ENCODE measurements at places on chromosomes 12 and 14.

DNA sequence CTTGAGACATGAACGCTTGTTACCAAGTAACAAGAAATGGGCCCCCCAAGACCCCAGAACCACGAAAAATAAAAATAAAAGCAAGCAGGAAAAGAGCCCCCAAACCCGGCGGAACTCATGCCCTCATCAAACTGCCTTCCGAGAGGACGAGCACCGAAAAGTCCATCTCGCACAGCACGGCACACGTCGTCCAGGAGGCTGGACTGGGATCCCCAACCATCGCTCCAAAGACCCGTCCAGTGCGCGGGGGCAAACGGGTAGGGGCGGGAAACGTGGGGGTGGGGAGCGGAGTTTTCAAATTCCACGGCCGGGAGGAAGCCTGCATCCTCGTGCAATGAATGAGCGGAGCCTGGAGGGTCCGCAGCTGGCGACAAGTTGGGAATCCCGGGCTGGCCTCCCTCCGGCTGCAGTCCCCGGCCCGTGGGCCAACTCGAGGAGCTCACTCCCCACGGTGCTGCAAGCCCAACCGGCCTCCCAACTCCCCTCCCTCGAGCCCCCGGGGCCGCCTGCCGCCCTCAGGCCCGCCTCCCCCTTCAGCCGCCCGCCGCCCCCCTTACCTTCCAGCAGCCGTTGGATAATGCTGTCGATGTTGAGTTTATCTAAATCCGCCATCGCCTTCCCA, 484 bp downstream of the PPP1CC start:
- DNase-seq, result peak; percentile 32
- peaks cover 14% of the 10 kb centered on the region for H3K36me3 ChIP-seq
- H3K4me3 ChIP-seq, result peak overlapping the region; percentile 99
- peaks cover 43% of the 10 kb centered on the region for H3K4me1 ChIP-seq

DNA sequence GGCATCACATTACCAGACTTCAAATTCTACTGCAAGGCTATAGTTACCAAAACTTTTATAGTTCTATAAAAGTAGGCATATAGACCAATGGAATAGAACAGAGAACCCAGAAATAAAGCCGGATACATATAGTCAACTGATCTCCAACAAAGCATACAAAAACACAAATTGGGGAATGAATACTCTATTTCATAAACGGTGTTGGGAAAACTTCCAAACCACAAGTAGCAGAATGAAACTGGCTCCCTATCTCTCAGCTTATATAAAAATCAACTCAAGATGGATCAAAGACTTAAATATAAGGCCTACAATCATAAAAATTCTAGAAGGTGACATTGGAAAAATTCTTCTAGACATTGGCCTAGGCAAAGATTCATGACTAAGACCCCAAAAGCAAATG, 187.9 kb upstream of the PLXNC1 start:
- H3K4me3 ChIP-seq, result no peak overlapping the region
- H3K27me3 ChIP-seq, result no peaks in the 10 kb centered on the region
- no peaks in the 10 kb centered on the region for H3K36me3 ChIP-seq
- no peak overlapping the region for H3K27ac ChIP-seq
- DNase-seq, result no peak

- peaks cover 5% of the 10 kb centered on the region for H3K27me3 ChIP-seq
- peaks cover 45% of the 10 kb centered on the region for H3K4me1 ChIP-seq
- 0 out of 2 replicates have a peak, but pooled peaks cover 3% of the 10 kb centered on the region for H3K36me3 ChIP-seq
- no peak overlapping the region for H3K4me3 ChIP-seq
- no peak for DNase-seq
- no peak overlapping the region for H3K27ac ChIP-seq
Observed at GRCh38 chr14:68361231-68361630, 431.6 kb downstream of the ZFP36L1 start.

DNA sequence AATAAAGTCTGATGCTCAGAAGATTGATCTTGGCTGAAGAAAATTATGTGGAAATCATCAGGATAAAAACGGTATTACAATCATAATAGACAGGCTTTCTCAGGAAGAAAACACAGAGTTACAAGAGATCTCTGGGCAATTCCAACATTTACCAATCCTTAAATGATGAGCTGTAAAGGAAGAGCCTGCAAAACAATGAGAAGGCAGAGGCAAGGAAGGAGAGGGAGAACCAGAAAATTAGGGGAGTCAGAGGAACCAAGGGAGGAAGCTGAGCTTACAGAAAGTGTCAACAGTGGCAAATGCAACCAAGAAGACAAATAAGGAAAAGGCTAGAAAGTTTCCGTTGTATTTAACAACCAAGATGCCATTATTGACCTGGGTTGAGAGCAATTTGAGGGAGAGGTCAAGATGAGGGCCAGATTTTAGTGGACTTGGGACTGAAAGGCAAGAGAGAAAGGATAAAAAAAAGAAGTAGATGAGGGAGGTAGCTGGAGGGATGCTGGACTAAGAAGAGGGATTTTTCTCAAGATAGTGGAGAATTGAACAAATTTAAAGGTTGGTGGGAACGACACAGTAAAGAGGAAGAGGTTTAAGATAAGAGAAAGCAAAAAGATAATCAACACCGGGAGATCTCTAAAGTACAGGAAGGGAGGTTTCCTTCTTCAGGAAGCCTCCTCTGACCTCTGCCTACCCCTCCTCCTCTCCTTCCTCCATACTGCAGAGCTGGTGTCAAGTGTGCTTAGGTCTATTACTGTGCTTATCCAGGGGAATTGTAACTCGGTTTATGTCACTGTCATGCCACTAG, 116.9 kb downstream of the DUSP6 start:
- peaks cover 18% of the 10 kb centered on the region for H3K4me1 ChIP-seq
- H3K27me3 ChIP-seq, result no peaks in the 10 kb centered on the region
- DNase-seq, result no peak
- no peak overlapping the region for H3K27ac ChIP-seq
- H3K4me3 ChIP-seq, result no peak overlapping the region
- H3K36me3 ChIP-seq, result no peaks in the 10 kb centered on the region

DNA sequence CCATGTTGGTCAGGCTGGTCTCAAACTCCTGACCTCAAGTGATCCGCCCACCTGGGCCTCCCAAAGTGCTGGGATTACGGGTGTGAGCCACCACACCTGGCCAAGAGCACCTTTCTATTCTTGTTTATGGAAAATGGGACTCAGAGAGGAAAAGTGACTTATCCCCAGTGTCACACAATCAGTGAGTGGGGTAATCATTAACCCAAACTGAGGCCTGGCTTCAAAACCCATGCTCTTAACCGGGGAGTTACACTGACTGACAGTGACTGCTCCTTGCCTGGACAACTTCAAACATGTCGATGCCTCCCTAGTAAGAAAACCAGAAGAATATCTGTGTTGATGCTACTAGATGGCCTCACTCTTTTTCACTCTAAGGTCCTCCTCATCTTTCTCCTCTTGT, 7.3 kb downstream of the CLEC7A start:
- H3K36me3 ChIP-seq, result no peaks in the 10 kb centered on the region
- no peak overlapping the region for H3K27ac ChIP-seq
- no peak overlapping the region for H3K4me3 ChIP-seq
- H3K27me3 ChIP-seq, result no peaks in the 10 kb centered on the region
- no peak for DNase-seq

GRCh38 chr12:57755454-57756372, 810 bp downstream of the MARCHF9 start:
- H3K36me3 ChIP-seq, result peaks cover 9% of the 10 kb centered on the region
- no peak overlapping the region for H3K27ac ChIP-seq
- H3K4me3 ChIP-seq, result peak overlapping the region; percentile 72
- DNase-seq, result no peak
- H3K27me3 ChIP-seq, result peaks cover 74% of the 10 kb centered on the region
- peaks cover 44% of the 10 kb centered on the region for H3K4me1 ChIP-seq

- peaks cover 10% of the 10 kb centered on the region for H3K4me1 ChIP-seq
- no peak overlapping the region for H3K4me3 ChIP-seq
- no peak overlapping the region for H3K27ac ChIP-seq
- no peak for DNase-seq
- H3K36me3 ChIP-seq, result no peaks in the 10 kb centered on the region
Observed at GRCh38 chr14:91901449-91902226, 34.3 kb upstream of the TC2N start.

GRCh38 chr14:56154321-56154720, 36.1 kb downstream of the PELI2 start:
- peak overlapping the region; percentile 50 for H3K27ac ChIP-seq
- peaks cover 15% of the 10 kb centered on the region for H3K4me1 ChIP-seq
- no peaks in the 10 kb centered on the region for H3K27me3 ChIP-seq
- no peak overlapping the region for H3K4me3 ChIP-seq
- no peaks in the 10 kb centered on the region for H3K36me3 ChIP-seq

- H3K36me3 ChIP-seq, result peaks cover 3% of the 10 kb centered on the region
- H3K27ac ChIP-seq, result peak overlapping the region; percentile 24
- no peak overlapping the region for H3K4me3 ChIP-seq
Observed at GRCh38 chr14:23047034-23047634, 5.1 kb downstream of the PSMB11 start.

DNA sequence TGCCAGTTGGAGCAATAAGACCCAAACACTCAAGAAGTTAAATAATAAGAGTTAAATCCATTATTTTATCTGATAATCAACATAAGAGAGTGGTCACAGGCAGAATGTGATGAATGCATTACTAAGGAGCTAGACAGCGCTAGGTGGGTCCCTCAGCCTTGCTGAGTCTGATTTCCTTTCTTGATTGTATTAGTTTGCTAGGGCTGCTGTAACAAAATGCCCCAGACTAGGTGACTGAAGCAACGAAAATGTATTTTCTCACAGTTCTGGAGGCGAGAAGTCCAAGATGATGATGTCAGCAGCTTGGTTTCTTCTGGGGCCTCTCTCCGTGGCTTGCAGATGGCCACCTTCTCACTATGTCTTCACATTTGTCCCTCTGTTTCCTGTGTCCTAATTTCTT, 8.2 kb upstream of the CCDC177 start:
- no peak overlapping the region for H3K4me3 ChIP-seq
- H3K36me3 ChIP-seq, result no peaks in the 10 kb centered on the region
- peaks cover 16% of the 10 kb centered on the region for H3K4me1 ChIP-seq
- no peak overlapping the region for H3K27ac ChIP-seq

DNA sequence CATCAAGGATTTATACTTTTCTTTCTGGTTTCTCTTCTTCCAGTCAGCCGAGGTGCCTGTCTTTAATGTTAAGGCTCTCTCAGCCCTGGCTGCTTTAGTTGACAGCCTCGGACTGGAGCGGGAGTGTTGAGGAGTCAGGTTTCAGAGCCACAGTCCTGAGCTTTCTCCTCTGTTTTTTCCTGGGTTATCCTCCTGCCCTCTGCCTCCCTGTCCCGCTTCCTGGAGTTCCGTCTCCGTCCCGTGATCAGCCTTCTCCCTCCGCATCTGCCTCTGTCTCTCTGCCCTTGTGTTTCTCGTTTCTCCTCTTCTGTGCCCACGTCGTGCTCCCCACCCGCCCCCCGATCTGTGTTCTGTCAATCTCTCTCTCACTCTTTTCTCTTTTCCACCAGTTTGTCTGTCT, 33.0 kb downstream of the IQSEC3 start:
- no peak for DNase-seq
- H3K27ac ChIP-seq, result no peak overlapping the region
- H3K4me3 ChIP-seq, result peak overlapping the region; percentile 47
- H3K36me3 ChIP-seq, result no peaks in the 10 kb centered on the region
- peaks cover 10% of the 10 kb centered on the region for H3K27me3 ChIP-seq
- peaks cover 43% of the 10 kb centered on the region for H3K4me1 ChIP-seq

DNA sequence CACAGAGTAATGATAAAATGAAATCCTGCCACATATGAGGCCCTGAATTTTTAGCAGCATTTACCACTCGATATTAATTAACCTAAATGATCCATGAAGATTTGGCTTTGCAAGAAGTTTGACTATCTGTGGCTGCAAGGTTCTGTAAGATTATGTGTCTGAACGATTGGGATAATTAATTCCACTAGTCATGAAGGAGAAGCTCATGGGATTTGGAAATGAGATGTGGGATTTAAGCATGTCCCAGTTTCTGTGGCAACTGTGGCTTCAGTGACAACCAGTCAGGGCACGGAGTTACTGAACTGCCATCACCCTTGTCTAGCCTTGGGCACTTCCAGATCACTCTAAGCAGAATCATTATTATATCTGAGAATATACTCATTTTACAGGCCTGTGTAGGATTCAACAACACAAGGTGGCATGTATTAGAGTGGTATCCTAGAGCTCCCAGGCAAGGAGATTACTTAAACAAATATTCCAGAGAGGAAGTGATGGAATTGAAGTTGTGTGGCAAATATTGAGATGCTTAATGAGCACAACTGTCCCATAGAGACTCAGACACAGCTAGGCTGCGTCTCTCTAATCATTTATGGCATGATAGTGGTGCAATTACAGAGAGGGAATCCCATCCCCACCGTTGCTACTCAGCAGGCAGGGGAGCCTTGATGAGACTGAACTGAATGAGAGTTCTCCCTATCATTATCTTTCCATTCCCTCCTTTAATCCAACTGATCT, 205.0 kb upstream of the KRR1 start:
- H3K36me3 ChIP-seq, result no peaks in the 10 kb centered on the region
- H3K4me3 ChIP-seq, result no peak overlapping the region
- H3K27me3 ChIP-seq, result peaks cover 16% of the 10 kb centered on the region

DNA sequence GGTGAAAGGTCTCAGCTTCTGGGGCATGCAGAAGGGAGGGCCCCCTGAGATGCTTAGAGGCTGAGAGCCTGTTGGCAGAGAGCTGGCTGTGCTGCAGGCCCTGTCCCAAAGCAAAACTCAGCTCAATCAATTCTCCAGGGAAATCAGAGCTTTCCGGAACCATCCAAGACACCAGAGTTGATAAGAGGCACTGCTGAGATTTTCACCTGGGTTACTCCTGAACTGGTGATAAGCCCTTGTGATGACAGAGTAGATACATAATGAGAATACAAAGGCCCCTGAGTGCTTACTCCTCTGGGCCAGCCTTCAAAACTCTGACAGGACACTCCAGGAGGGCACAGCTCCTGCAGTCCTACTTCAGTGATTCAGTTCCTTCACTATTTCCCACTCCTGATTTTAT, 63.9 kb downstream of the ARL6IP4 start:
- H3K36me3 ChIP-seq, result no peaks in the 10 kb centered on the region
- no peak overlapping the region for H3K4me3 ChIP-seq
- H3K27ac ChIP-seq, result no peak overlapping the region
- H3K4me1 ChIP-seq, result no peaks in the 10 kb centered on the region
- no peak for DNase-seq

GRCh38 chr12:129693731-129694130, 210.1 kb downstream of the TMEM132D start:
- H3K4me1 ChIP-seq, result no peaks in the 10 kb centered on the region
- H3K4me3 ChIP-seq, result no peak overlapping the region
- peaks cover 9% of the 10 kb centered on the region for H3K27me3 ChIP-seq
- no peak for DNase-seq
- H3K36me3 ChIP-seq, result peaks cover 64% of the 10 kb centered on the region

DNA sequence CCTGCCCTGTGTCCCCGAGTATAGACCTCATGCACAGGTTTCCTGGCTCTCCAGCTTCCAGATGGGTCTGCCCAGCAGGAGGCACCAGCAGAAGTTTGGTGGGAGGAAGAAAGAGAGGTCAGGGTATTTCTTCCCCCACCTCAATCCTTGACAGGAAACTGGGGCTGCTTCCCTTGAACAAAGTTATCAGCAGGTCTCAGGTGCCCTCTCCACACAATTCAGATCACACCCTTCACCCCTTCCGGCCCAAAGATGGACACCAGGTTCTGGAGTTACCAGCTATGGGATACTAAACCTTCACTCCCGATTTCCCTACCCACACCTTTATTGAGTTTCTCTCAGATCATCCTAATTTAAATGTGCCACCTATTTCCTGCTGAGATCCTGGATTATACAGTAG, 1.2 kb downstream of the SART3 start:
- no peaks in the 10 kb centered on the region for H3K27me3 ChIP-seq
- H3K27ac ChIP-seq, result peak overlapping the region; percentile 96
- H3K4me1 ChIP-seq, result peaks cover 40% of the 10 kb centered on the region
- H3K36me3 ChIP-seq, result peaks cover 31% of the 10 kb centered on the region
- H3K4me3 ChIP-seq, result peak overlapping the region; percentile 100
